ENCODE measurements at places on chromosomes 6 and 20.
A peak's percentile ranks its signal among the peaks of the same experiment; 100 is the strongest.

- H3K27me3 ChIP-seq, result no peaks in the 10 kb centered on the region
- H3K36me3 ChIP-seq, result no peaks in the 10 kb centered on the region
- H3K27ac ChIP-seq, result no peak overlapping the region
- no peaks in the 10 kb centered on the region for H3K4me1 ChIP-seq
- H3K4me3 ChIP-seq, result no peak overlapping the region
Measured at GRCh38 chr20:23320317-23320716, 30.3 kb upstream of the NXT1 start.

GRCh38 chr6:29516108-29516507, 28.4 kb upstream of the MAS1L start:
- no peaks in the 10 kb centered on the region for H3K4me1 ChIP-seq
- no peaks in the 10 kb centered on the region for H3K36me3 ChIP-seq
- no peaks in the 10 kb centered on the region for H3K27me3 ChIP-seq
- no peak overlapping the region for H3K27ac ChIP-seq

GRCh38 chr20:53867741-53868351, 202.5 kb downstream of the BCAS1 start:
- no peaks in the 10 kb centered on the region for H3K36me3 ChIP-seq
- no peaks in the 10 kb centered on the region for H3K27me3 ChIP-seq
- H3K4me3 ChIP-seq, result no peak overlapping the region

- no peak overlapping the region for H3K4me3 ChIP-seq
- no peak for DNase-seq
- no peaks in the 10 kb centered on the region for H3K36me3 ChIP-seq
- H3K27ac ChIP-seq, result no peak overlapping the region
- H3K27me3 ChIP-seq, result no peaks in the 10 kb centered on the region
Measured at GRCh38 chr6:128508588-128509296, 11.7 kb downstream of the PTPRK start.

DNA sequence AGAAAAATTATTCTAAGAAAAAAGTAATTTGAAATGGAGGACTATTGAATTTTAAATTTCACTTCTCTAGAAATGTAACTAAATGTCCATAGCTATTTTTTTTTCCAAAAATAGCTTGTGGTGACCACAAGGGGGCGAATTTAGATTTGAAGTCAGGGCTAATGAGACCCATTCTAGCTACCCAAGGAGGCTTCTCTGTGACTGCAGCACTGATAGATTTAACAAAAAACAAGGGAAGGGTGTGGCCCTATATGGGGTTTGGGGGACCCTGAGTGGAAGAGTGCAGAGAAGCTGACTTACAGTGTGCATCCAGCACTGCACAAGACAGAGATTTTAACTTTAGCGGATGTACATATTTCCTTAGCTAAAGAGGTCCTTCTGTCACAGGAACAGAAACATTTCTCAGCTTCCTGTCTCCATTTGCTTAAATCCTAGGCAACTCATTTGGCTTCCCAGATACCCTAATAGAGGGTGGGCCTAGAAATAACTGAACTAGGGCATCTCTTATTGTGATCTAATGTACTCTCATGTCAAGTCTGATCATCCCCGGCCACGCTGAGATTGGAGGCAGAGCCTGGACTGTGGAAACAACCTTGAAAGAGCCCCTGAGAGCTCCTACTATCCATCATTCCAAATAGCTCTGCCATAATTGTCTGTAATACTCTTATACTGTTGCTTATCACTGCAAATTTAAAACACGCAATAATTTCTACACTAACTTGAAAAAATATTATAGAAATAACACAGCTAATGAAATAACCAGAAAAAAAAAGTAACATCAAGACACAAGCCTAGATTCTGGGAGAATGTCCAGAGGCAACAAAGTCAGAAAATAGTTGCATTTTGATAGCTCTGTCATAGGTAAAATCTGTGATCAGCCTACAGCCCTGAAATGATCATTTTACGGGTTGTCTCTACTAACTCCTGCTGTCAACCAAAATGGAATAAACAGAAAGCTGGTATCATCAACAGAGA, 93.6 kb downstream of the SNAP91 start:
- no peak overlapping the region for H3K4me3 ChIP-seq
- no peaks in the 10 kb centered on the region for H3K27me3 ChIP-seq
- no peaks in the 10 kb centered on the region for H3K4me1 ChIP-seq
- H3K27ac ChIP-seq, result no peak overlapping the region
- no peaks in the 10 kb centered on the region for H3K36me3 ChIP-seq
- DNase-seq, result peak; percentile 31

- no peaks in the 10 kb centered on the region for H3K27me3 ChIP-seq
- peaks cover 100% of the 10 kb centered on the region for H3K36me3 ChIP-seq
- no peak overlapping the region for H3K27ac ChIP-seq
- no peak for DNase-seq
- H3K4me3 ChIP-seq, result no peak overlapping the region
Measured at GRCh38 chr6:144500892-144501291, 215.8 kb downstream of the UTRN start.

GRCh38 chr6:35698858-35699257, 10.1 kb upstream of the FKBP5 start:
- H3K27me3 ChIP-seq, result no peaks in the 10 kb centered on the region
- H3K4me1 ChIP-seq, result no peaks in the 10 kb centered on the region
- H3K4me3 ChIP-seq, result no peak overlapping the region
- no peak overlapping the region for H3K27ac ChIP-seq
- no peaks in the 10 kb centered on the region for H3K36me3 ChIP-seq
- DNase-seq, result no peak

DNA sequence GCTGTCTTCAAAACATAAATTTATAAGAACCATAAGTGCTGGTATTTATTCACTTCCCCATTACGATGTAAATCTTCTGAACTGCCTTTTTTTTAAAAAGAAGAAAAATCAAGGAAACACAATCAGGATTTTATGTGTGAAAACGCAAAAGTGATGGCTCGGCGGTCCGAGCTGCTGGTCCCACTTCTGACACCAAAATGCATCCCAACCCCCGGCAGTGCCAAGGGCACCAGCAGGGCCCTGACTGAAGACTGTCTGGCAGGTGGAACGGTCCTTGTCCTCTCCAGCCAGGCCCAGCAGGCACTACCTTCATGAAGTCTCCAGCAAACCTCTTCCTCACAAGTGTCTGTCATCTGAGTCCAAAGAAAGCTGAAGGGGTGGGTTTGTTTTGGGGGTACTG, 41.2 kb downstream of the TBC1D7 start:
- H3K4me1 ChIP-seq, result peaks cover 12% of the 10 kb centered on the region
- no peak overlapping the region for H3K4me3 ChIP-seq
- DNase-seq, result no peak
- no peaks in the 10 kb centered on the region for H3K27me3 ChIP-seq

DNA sequence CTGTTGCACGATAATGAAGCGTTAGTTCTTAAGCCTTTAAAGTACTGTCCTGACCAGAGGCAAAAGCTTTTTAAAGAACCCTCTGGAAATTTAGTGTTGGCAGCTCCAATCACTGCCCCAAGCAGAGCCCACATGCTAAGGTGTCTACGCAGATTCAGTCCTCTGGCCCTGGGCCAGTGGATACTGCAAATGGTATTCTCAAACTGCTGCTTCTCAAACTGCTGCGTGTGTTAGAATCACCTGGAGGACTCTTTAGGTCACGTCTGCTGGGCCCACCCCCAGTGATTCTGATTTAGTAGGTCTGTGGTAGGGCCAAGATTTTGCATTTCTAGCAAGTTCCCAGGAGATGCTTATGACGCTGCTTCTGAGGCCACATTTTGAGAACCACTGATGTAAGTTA, 96.0 kb upstream of the CCDC28A start:
- H3K4me1 ChIP-seq, result no peaks in the 10 kb centered on the region
- no peaks in the 10 kb centered on the region for H3K27me3 ChIP-seq
- no peak overlapping the region for H3K4me3 ChIP-seq
- H3K36me3 ChIP-seq, result no peaks in the 10 kb centered on the region
- DNase-seq, result no peak

GRCh38 chr6:36627801-36628246, 33.7 kb downstream of the SRSF3 start:
- H3K36me3 ChIP-seq, result no peaks in the 10 kb centered on the region
- H3K27ac ChIP-seq, result peak overlapping the region; percentile 80
- peak; percentile 79 for DNase-seq
- no peaks in the 10 kb centered on the region for H3K27me3 ChIP-seq
- no peak overlapping the region for H3K4me3 ChIP-seq

- no peaks in the 10 kb centered on the region for H3K27me3 ChIP-seq
- DNase-seq, result peak; percentile 84
- peak overlapping the region; percentile 18 for H3K27ac ChIP-seq
- no peaks in the 10 kb centered on the region for H3K36me3 ChIP-seq
Measured at GRCh38 chr6:25056130-25056529, 120.4 kb upstream of the RIPOR2 start.

DNA sequence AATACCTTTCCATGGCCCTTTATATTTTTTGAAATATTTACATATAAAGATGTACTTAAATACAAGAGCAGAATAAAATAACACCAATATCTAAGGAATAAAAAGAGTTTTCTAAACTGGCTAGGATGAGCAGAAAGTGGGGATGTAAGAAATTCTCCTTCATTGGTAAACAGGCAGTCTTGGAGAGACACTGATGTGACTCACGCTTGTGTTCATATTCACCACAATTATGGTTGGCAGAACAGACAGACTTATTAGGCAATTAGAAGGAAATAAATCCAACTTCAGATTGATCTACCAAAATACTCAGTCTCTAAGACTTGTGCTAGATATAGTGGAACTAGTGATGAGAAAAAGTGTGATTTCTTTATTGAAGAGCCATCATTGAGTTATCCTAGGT, 463.7 kb downstream of the CDC5L start:
- no peak for DNase-seq
- no peaks in the 10 kb centered on the region for H3K4me1 ChIP-seq
- H3K27ac ChIP-seq, result no peak overlapping the region

DNA sequence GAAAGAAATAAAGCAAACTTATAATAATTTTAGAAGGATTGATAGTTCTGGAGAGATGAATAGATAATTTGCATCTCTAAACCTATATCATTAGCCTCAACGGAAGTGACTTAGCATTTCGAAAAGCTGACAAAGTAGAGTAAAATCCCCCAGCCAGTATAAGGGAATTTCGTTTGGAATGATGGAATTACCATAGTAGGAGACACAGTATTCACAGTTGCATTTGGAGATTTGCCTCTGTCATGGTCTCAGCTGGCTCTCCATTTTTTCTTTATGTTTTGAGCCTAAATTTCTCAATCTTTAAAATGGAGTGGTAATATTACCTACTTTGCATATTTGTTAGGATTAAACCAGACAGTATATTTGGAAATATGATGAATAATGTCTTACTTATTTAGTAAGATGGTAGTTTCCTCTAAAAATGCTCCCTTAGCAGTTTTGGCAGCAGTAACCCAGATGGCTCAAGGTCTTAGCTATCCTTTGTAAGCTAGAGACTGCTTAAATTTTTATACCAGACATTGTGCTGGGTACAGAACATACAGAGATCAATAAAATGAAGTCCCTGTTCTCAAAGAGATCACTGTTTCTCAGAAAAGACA, 58.2 kb downstream of the SMAP1 start:
- peaks cover 6% of the 10 kb centered on the region for H3K36me3 ChIP-seq
- no peak overlapping the region for H3K27ac ChIP-seq
- DNase-seq, result no peak
- H3K27me3 ChIP-seq, result no peaks in the 10 kb centered on the region
- no peak overlapping the region for H3K4me3 ChIP-seq
- no peaks in the 10 kb centered on the region for H3K4me1 ChIP-seq

GRCh38 chr6:42045538-42046460, 4.5 kb upstream of the TAF8 start:
- peaks cover 64% of the 10 kb centered on the region for H3K4me1 ChIP-seq
- peak overlapping the region; percentile 91 for H3K27ac ChIP-seq
- H3K27me3 ChIP-seq, result no peaks in the 10 kb centered on the region
- H3K4me3 ChIP-seq, result peak overlapping the region; percentile 88

DNA sequence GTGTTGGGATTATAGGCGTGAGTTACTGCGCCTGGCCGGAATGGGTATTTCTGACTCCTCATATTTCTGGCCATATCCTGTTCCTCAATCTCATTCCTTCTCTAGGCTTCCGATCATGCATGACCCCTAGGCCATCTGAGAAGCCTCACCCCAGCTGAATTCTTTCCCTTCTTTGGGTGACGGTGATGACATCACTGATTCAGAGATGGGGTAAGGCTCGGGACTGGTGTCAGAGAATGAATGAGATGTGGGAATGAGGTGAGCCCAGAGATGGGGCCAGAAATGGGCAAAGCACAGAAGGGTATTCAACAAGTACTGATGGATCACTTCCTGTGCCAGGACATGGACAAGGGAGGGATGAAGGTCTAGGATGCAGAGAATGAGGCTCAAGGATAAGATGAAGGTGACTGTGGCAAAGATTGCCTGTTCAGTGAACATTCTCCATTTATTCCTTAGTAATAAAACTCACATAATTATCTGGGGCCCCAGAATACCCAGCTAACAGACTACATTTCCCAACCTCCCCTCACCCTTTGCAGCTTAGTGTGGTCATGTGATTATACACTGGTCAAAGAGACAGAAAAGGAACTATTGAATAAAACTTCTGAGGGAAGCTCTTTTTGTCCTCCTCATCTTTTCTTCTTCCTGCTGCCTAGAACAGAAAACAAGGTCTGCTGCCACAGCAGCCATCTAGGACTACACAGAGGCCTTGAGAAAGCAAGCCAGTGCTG, 39.6 kb downstream of the KIAA0319 start:
- H3K4me3 ChIP-seq, result no peak overlapping the region
- no peak overlapping the region for H3K27ac ChIP-seq
- no peaks in the 10 kb centered on the region for H3K27me3 ChIP-seq

GRCh38 chr6:147525519-147526209, 17.2 kb downstream of the SAMD5 start:
- no peak for DNase-seq
- H3K36me3 ChIP-seq, result no peaks in the 10 kb centered on the region
- H3K4me1 ChIP-seq, result no peaks in the 10 kb centered on the region
- no peak overlapping the region for H3K4me3 ChIP-seq

DNA sequence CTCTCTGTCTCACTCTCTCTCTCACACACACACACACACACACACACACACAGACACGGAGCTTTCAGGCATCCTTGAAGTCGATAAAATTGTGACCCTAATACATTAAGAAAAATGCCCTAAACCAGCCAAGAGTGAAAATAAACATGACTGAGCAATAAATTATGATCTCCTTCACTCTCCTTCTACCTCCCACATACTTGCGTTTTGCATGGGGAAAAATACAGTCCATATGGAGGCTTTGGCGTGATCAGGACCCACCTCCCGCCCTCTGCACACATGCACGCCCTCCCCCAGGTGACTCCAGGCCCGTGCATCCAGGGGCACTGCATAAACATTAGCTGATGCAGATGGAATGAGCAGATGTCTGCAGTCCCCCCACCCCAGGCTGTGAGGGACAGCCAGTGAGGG, 114.2 kb upstream of the JARID2 start:
- H3K4me1 ChIP-seq, result no peaks in the 10 kb centered on the region
- no peaks in the 10 kb centered on the region for H3K36me3 ChIP-seq
- no peak overlapping the region for H3K27ac ChIP-seq
- no peak overlapping the region for H3K4me3 ChIP-seq

Data from spleen (tissue), 13 donors.